ENCODE measurements at places on chromosomes 12 and 14. TPM values are rescaled to one million over a fixed set of nuclear protein-coding genes. Genes with fewer than 3 reads are reported as not detected.

Gene EXD2
- polyA plus RNA-seq = 32.4 TPM

- no peak for DNase-seq
Observed at GRCh38 chr14:26959437-26959836, 361.6 kb upstream of the NOVA1 start.

- peak; percentile 41 for DNase-seq
Observed at GRCh38 chr12:79689477-79690141, 1.2 kb downstream of the PAWR start.

- no peak for DNase-seq
Observed at GRCh38 chr14:98799891-98800290, 472.1 kb downstream of the BCL11B start.

Gene PAPLN
- 23.0 TPM for polyA plus RNA-seq

Gene POTEM
- not detected for polyA plus RNA-seq

Data from right renal pelvis (tissue), 4 donors.